Posterior vena cava (tissue), 2 donors: ENCODE measurements at places on chromosomes 1 and 21. TPM values are rescaled to one million over a fixed set of nuclear protein-coding genes. Genes with fewer than 3 reads are reported as not detected.

DNA sequence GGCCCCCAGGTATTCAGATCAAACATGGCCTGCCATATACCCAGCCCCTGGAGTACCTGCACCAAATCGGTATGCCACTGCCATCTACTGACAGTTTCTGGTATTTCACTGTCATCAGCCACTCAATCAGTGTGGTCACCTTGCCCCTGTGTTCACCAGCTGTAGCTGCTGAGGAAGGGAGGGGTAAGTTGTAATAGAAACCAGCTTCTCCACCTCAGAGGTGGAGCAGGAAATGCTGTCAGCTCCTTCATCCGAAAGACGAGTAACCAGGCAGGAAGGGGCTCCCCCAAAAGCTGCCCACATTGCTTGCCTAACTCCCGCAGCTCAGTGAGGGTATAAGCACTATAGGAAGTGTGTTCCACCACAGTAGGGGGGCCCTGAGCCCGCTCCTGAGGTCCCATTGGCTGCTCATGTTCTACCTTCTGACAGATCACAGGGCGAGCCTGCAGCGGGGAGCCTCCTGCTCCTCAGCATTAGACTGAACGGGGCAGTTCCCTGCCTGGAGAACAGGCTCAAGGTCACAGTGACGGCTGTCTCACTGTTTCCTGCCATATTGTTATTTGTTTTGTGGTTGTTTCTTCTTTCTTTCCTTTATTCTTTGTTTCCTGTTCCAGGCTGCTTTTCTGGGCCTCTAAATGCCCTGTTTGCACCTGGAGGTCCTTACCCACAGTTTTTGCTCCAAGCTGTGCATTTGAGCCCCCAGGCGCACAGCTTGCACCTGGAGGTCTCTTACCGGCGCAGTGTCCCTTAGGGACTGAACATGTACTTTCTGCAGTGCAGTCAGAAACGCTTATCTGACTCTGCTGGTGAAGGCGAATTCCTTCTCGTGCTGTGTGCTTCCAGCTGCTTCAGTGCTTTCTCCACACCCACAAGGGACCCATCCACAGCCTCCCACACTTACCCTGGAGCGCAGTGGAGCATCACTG, 1638.3 kb downstream of the MRPL39 start:
- DNase-seq = no peak

ORC1 gene
- total RNA-seq = 0.46 TPM

DNA sequence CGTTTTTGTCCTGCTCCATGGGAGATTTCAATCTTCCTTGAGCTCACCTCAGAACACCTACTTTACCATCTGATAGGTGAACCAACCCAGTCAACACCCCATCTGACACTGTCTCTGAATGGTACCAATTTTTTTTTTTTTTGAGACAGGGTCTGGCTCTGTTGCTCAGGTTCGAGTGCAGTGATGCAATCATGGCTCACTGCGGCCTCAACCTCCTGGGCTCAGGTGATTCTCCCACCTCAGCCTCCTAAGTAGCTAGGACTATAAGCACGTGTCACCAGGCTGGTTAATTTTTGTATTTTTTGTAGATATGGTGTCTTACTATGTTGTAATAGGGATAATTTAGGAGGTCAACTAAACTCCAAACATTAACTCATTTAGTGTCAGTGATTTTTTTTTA, 36.3 kb downstream of the SPRTN start:
- DNase-seq = no peak

DNA sequence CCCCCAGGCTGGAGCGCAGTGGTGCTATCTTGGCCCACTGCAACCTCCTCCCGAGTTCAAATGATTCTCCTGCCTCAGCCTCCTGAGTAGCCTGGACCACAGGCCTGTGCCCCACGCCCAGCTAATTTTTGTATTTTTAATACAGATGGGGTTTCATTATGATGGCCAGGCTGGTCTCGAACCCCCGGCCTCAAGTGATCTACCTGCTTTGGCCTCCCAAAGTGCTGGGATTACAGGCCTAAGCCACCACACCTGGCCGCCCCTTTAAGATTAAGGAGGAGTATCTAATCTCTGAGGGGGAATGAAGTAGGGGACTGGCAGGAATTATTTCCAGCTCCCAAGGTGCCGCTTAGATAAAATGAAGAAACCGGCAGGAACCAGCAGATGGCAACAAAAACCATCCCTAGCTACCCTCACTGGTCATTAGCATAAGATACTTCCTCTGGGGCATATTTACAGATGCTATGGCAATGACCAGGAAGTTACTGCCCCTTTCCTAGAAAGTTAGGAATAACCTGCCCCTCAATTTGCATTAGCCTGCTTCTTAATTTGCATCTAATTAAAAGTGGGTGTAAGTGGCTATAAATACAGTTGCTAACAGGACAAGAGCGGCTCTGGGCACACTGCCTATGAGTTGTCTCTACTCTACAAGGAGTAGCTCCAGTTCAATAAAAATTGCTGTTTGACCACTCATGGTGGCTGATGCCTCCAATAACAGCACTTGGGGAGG, 7.1 kb upstream of the NSUN4 start:
- DNase-seq = no peak

CASQ2 gene
- total RNA-seq = 122 TPM

CHAF1B gene
- 1.2 TPM for total RNA-seq

DNA sequence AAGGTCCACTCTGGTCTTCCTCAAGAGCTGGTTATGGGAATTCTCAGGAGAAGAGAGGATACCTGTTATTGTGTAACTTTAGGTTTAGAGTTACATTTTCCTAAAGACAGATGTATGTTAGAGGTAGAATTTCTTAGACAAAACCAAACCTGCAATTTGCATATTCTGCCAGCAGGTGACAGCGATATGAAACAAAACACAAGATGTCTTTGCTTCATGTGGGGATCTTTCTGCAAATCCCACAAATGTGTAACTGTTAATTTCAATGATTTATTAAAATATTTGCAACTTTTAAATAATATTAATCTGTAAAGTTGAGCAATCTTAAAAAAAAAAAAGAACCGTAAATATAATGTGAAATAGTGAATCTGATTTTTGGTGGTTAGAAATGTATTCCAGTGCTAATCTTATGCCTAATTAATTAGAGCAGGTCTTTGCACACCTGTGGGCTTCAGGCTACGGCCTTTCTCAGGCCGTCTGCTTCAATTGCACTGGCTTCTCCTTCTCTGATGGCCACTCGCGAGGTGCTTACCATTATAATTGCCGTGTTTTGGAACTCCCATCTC, 33.4 kb downstream of the FAM78B start:
- no peak for DNase-seq

LDLRAD1 gene
- total RNA-seq = not detected

DNA sequence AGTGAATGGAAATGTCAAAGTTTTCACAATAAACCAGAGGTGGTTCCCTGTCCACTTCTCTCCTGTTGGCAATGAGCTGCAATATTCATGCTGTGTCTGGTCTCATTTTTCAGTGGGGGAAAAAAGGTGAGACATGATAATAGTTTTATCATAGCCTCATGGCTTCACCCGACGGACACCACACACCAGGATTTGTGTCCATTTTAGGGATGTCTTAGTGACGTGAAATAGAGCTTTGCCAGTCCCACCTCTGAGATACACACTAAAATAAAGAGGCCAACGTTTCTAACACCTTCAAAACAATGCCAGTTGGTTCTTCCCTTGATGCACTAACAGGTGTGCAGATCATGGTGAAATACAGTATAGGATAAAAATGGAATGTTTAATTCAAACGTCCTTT, 91.5 kb upstream of the TLR5 start:
- no peak for DNase-seq

DNA sequence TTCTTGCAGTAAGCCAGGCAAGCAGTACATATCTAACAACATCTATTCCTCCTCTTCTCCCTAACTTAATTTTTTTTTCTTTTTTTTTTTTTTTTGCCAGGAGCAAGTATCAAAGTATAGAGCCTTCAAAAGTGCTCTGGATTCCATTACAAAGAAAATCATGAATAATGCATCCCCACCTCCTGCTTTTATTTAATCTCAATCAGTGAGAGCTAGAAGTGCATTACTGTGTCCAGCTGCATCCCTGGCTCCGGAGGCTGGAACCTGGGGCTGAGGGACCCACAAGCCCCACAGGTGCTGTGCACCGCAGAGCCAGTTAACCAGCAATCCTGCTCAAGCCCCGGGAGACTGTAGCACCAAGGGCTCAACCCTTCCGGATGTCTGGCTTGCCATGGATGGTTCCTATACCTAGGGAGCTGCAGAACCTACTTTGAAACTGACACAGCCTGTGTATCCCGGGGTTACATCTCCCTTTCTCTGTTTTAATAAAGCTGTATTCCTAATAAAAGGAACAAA, 455.9 kb upstream of the RUNX1 start:
- no peak for DNase-seq

DNA sequence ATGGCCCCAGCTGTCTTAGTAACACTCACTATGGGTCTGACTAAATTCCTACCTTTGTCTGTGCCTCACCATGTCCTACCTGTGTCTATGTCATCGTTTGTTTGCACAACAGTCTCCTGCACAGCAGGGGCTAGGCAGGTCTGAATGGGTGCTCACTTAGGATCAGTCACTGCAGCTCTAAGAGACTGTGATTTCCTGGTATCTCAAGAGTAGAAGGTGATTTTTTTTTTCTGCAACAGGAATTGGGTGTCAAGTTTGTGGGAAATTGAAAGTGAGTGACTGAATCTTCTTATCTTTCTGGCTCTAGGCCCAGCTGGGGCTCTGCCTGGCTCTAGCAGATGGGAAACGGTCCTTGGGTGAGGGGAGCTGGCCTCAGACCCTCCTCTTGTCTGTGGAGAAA, 46.4 kb upstream of the TRABD2B start:
- DNase-seq = no peak

- no peak for DNase-seq
Observed at GRCh38 chr1:197356723-197357533, 88.9 kb downstream of the CRB1 start.

DNA sequence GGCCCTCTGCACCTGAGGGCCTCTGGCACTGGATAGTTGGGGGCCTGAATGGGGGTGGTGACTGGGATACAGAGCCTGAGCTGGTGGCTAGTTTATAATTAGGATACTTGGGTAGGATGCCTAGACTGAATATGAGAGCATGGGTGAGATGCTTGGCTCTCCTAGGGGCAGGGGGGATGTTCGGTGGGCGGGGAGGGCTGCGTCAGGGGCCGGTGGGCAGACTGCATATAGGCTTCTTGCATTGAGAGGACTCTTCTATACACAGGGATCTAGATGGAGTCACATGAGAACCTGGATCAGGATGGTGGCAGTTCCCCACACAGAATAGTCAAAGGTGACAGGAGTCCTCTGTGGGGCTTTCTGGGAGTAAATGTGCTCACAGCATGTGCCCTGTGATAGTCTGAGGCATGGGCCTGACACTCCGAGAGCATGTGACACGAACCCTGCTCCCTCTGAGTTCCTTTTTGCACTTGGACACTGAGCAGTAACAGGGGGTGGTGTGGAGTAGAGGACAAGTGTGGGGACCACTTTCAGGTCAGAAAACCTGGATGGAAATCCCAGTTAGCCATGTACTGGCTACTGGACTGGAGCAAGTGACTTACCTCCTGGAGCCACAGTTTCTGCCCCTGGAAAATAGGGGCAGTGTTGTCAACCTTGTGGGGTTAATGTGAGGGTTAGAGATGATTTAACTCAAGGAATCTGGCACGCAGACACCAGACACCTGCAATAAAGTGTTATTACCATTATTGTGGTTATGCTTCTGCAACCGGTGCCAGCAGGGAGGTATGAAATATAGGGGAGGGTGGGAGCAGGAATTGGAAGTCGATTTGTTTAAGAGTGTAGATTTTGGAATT, 2.2 kb downstream of the MAP7D1 start:
- DNase-seq = no peak

AMPD1 gene
- total RNA-seq = not detected

- no peak for DNase-seq
Observed at GRCh38 chr1:201023920-201024624, 558 bp upstream of the KIF21B start.

DNA sequence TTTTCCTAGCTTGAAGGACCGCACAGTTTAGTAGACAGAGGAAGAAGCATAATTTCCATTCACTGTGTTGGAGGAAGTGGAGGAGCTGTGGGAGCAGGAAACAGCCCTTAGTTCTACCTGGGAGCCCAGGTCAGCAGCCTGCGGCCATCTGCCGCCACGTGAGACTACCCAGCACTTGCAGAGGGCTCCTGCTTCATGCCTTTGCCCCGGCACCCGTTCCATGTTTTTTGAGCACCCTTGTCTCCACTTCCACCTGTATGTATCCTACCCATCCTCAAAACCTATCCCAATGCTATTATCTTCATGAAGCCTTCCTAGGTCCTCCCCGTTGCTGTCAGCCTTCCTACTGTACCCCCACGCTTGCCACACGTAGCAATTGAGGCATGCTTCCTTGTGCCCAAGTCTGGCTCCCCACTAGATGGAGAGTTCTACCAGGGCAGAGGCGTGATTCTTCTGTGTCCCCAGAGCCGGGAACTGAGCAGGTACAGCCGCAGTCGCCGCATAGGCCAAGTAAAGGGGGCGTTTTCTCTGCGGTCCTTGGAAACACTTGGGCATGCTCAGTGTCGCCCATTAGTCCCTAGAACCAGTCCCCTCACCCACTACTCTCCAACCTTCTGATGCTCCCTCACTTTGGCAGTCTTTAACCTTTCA, 1.9 kb downstream of the SLC6A9 start:
- no peak for DNase-seq

- DNase-seq = no peak
Observed at GRCh38 chr1:116203181-116203723, 92.1 kb downstream of the MAB21L3 start.

- DNase-seq = no peak
Observed at GRCh38 chr1:154276797-154277196, 4.4 kb downstream of the HAX1 start.

GRCh38 chr1:192707978-192708547, 72.1 kb downstream of the RGS13 start:
- no peak for DNase-seq

- DNase-seq = no peak
Observed at GRCh38 chr1:197521118-197521739, 253.2 kb downstream of the CRB1 start.

- no peak for DNase-seq
Observed at GRCh38 chr1:14804626-14805025, 206.1 kb downstream of the KAZN start.

DNA sequence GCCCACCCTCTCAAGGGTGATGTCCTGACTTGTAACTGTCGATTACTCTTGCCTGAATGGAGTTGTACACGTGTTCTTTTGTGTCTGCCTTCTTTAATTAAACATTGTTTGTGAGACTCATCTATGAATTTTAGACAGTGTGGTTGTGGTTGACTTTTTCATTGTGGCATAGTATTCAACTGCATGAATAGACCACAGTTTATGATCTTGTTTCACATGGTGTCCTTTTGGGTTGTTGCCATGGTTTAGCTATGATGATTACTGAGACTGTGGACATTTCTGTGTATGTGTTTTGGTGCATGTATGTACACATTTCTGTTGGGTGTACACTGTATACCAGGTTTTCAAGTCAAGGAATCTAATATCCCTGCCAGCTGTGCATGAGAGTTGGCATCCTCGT, 30.1 kb downstream of the PRMT2 start:
- no peak for DNase-seq

AGT gene
- 22.5 TPM for total RNA-seq

RO60 gene
- 70.5 TPM for total RNA-seq
